Smooth muscle cell of bladder (primary cell): ENCODE measurements at places on chromosomes 5 and 9. TPM values are rescaled to one million over a fixed set of nuclear protein-coding genes. Genes with fewer than 3 reads are reported as not detected.

The CAMK4 gene
- 2.4 and 2.9 TPM in 2 replicates for total RNA-seq

The STARD4 gene
- 81.2 and 101 TPM in 2 replicates for total RNA-seq

The TMEM171 gene
- total RNA-seq, result 0.46 and 1.1 TPM in 2 replicates

The SLC6A18 gene
- not detected in 2 replicates for total RNA-seq

The S1PR3 gene
- total RNA-seq, result 61.4 and 77.7 TPM in 2 replicates

The SPRY4 gene
- total RNA-seq, result 2.7 and 4.3 TPM in 2 replicates

The UNC5A gene
- under 0.01 TPM in 1 of 2 replicates, not detected in the other for total RNA-seq

The CLPTM1L gene
- total RNA-seq, result 249 and 357 TPM in 2 replicates

The EQTN gene
- total RNA-seq, result not detected in 2 replicates

The NFIB gene
- 9.7 and 13.6 TPM in 2 replicates for total RNA-seq

The TMC1 gene
- 0.18 and 0.43 TPM in 2 replicates for total RNA-seq

The FRMD3 gene
- total RNA-seq, result 0.14 and 0.18 TPM in 2 replicates

The BASP1 gene
- 241 and 276 TPM in 2 replicates for total RNA-seq

The PCDHA5 gene
- total RNA-seq, result under 0.01 and 0.09 TPM in 2 replicates

The DAB2IP gene
- 7.5 and 12.2 TPM in 2 replicates for total RNA-seq

The BTNL3 gene
- total RNA-seq, result not detected in 2 replicates

The SPATA31C2 gene
- total RNA-seq, result not detected in 2 replicates

The NMUR2 gene
- total RNA-seq, result not detected in 2 replicates

The CDKN2A gene
- 9.5 and 10.1 TPM in 2 replicates for total RNA-seq

The SAXO1 gene
- total RNA-seq, result under 0.01 and 0.09 TPM in 2 replicates

The TCERG1 gene
- total RNA-seq, result 18.2 and 18.5 TPM in 2 replicates

The GCNT4 gene
- 4.3 and 6.5 TPM in 2 replicates for total RNA-seq

The F2R gene
- 67.8 and 70.8 TPM in 2 replicates for total RNA-seq

The SLC6A19 gene
- total RNA-seq, result not detected in 2 replicates

The MLANA gene
- total RNA-seq, result not detected in 2 replicates

The PCDHGB7 gene
- 6.3 and 6.9 TPM in 2 replicates for total RNA-seq

The ANKRD18A gene
- total RNA-seq, result not detected in 2 replicates

The MARCHF3 gene
- 48.4 and 73.0 TPM in 2 replicates for total RNA-seq

The RBM22 gene
- total RNA-seq, result 12.8 and 15.2 TPM in 2 replicates

The PCDHB2 gene
- 1.6 and 1.8 TPM in 2 replicates for total RNA-seq

The PTGDS gene
- total RNA-seq, result 2.3 and 14.1 TPM in 2 replicates

The TOPORS gene
- total RNA-seq, result 25.6 and 30.0 TPM in 2 replicates

The BARHL1 gene
- total RNA-seq, result not detected in 2 replicates

The ZDHHC21 gene
- 6.0 and 6.3 TPM in 2 replicates for total RNA-seq

The SPINK7 gene
- not detected in 2 replicates for total RNA-seq

The IDNK gene
- 4.9 and 7.7 TPM in 2 replicates for total RNA-seq

The DRD1 gene
- under 0.01 and 0.14 TPM in 2 replicates for total RNA-seq

The ADAMTS13 gene
- total RNA-seq, result 1.00 and 2.2 TPM in 2 replicates

The SH3GL2 gene
- total RNA-seq, result not detected in 2 replicates

The PTTG1 gene
- 47.0 and 62.2 TPM in 2 replicates for total RNA-seq

The PDE6A gene
- under 0.01 TPM in 1 of 2 replicates, not detected in the other for total RNA-seq

The LRRC70 gene
- total RNA-seq, result 0.55 and 0.57 TPM in 2 replicates

The FAT2 gene
- under 0.01 TPM in 2 replicates for total RNA-seq

The AIF1L gene
- under 0.01 TPM in 2 replicates for total RNA-seq

The NRG2 gene
- 0.18 and 0.28 TPM in 2 replicates for total RNA-seq

The MTMR12 gene
- 9.8 and 11.2 TPM in 2 replicates for total RNA-seq

The NUTM2G gene
- total RNA-seq, result not detected in 2 replicates

The PCDHB8 gene
- 0.09 and 0.43 TPM in 2 replicates for total RNA-seq

The NUTM2F gene
- total RNA-seq, result not detected in 2 replicates

The CSNK1G3 gene
- total RNA-seq, result 49.8 and 60.5 TPM in 2 replicates

The CAMK2A gene
- total RNA-seq, result 0.71 and 1.5 TPM in 2 replicates

The ENTPD2 gene
- total RNA-seq, result not detected in 2 replicates

The LCN10 gene
- total RNA-seq, result not detected in 2 replicates

The PRRT1B gene
- total RNA-seq, result not detected in 2 replicates

The SPDL1 gene
- total RNA-seq, result 7.5 and 11.8 TPM in 2 replicates

The PCDHA1 gene
- total RNA-seq, result under 0.01 TPM in 2 replicates

The KLHL9 gene
- 29.2 and 37.3 TPM in 2 replicates for total RNA-seq

The CCDC171 gene
- total RNA-seq, result 1.7 and 2.3 TPM in 2 replicates
